ENCODE measurements at places on chromosomes 1 and 21. TPM values are rescaled to one million over a fixed set of nuclear protein-coding genes. Genes with fewer than 3 reads are reported as not detected.

The CYP4A11 gene
- not detected for total RNA-seq

The CFHR5 gene
- not detected for total RNA-seq

The JAM2 gene
- total RNA-seq, result not detected

The HMCN1 gene
- total RNA-seq, result 0.27 TPM

The KRTAP21-2 gene
- not detected for total RNA-seq

The CDA gene
- 42.4 TPM for total RNA-seq

The LCE1C gene
- not detected for total RNA-seq

The CR2 gene
- total RNA-seq, result not detected

The FAM151A gene
- total RNA-seq, result not detected

The CIART gene
- total RNA-seq, result 0.22 TPM

The COL8A2 gene
- 0.12 TPM for total RNA-seq

The PERM1 gene
- 0.29 TPM for total RNA-seq

Measured in A549 treated with RU486 at 1 μM for 4 hours (cell line).